Naive B cell (primary cell): ENCODE measurements at places on chromosomes 12 and 14. TPM values are rescaled to one million over a fixed set of nuclear protein-coding genes. Genes with fewer than 3 reads are reported as not detected.

GRCh38 chr14:104363891-104364760 is 215.4 kb upstream of the C14orf180 start:
- no peak overlapping the region for H3K4me3 ChIP-seq
- no peaks in the 10 kb centered on the region for H3K4me1 ChIP-seq
- DNase-seq, result no peak
- no peaks in the 10 kb centered on the region for H3K36me3 ChIP-seq

GRCh38 chr14:101017806-101018560 is 114.5 kb upstream of the RTL1 start:
- H3K4me3 ChIP-seq, result no peak overlapping the region
- no peaks in the 10 kb centered on the region for H3K36me3 ChIP-seq
- DNase-seq, result no peak
- H3K27me3 ChIP-seq, result peaks cover 25% of the 10 kb centered on the region

DNA sequence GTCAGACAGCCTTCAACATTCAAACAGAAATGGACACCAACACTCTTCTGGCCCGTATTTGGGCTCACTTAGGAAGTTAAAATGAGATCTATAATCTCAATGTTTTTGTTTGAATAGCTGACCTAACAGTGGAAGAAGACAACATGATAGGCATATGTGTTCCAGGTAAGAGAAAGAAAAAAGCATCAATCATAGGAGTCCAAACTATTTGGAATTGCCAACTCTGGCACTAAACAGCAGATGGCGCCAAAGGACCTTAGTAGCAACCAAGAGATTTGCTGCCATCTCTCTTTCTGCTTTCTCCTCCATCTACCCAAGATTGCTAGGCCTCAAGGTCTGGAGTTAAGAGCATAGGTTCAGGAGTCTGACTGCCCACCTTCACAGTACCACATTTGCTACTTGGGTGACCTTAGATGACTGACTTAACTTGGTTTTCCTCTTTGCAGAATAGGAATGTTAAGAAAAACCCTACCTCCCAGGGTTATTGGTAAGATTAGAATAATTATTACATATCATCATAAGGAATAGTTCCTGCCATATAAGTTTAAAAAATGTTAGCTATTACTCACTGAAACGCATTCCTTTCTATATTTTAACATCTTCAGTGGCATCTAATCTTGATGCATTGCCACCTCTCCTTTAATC is 30.2 kb downstream of the PEX5 start:
- no peaks in the 10 kb centered on the region for H3K36me3 ChIP-seq
- H3K4me3 ChIP-seq, result no peak overlapping the region
- no peaks in the 10 kb centered on the region for H3K27me3 ChIP-seq
- peak; percentile 57 for DNase-seq

- peaks cover 8% of the 10 kb centered on the region for H3K36me3 ChIP-seq
- peaks cover 12% of the 10 kb centered on the region for H3K27me3 ChIP-seq
- DNase-seq, result no peak
- H3K4me3 ChIP-seq, result no peak overlapping the region
Observed at GRCh38 chr14:75373133-75373532, 54.7 kb upstream of the JDP2 start.

Gene OR6C2
- not detected for polyA plus RNA-seq

Gene ZNF605
- 1.4 TPM for polyA plus RNA-seq

Gene RASSF9
- not detected for polyA plus RNA-seq
